Activated naive CD4-positive, alpha-beta T cell treated with anti-CD3 and anti-CD28 coated beads, Interleukin-2, amount 50 U/mL, for 16 hours (primary cell): ENCODE measurements at places on chromosomes 16 and 17.

DNA sequence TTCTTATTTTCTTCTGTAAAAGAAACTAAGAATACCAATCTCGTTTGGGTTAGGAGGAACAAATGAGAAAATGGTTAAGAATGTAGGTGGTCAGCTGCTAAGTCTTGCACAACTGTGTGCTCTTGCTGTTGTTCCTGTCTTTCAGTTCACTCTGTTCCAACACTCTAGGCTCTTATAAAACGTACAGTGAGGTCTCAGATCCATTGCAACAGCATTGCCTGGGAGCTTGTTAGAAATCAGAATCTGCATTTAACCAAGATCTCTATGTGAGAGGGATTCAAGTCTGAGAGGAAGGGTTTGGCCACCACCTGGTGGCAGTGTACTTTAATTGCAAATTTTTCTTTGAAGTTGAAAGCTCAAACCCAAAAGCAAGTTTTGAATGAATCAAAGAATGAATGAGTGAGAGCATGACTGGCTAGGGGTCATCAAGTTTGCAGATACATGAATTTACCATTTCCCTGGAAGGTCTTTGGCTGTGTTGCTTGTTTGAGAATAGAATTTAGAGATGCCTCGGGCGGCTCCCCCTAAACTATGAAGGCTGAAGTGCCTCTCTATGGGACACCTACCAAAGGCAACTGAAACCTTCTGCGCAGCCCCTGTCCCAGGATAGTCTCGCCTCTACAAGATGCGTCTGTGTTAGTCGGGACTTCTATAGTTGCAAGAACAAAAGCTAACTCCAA is 2.5 kb downstream of the ALOX15B start:
- DNase-seq: peak; percentile 47

DNA sequence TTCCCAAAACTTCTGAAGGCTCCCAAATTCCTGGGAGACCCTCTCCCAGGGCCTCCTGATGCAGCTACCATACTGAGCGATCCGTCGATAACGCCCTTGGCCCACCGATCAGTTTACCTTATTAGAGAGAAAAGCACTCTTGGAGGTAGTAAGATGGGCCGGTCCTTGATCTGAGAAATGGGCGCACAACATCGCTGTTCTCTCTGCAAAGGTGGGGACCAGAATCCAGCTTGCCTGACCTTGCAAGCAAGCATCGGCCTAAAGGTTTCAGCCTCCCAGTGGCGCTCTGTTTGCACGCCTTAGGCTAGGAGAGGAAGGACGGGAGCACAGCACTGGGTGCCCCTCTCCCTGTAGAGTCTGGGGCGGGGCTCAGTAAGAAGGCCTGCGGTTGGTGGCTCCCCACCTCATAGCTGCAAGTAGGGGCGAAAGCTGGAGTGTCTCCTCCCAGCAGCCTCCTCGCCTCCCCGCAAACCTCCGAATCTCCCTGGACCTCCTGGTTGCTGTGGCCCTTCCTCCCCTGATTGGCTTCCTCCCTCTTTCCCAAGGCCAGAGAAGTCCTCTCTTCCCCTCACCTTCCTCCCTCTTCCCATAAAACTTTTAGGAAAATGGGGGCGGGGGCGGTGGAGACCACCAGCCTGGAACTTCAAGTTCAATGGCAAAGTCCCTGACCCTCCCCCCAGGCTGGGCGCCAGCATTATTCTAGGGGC is at the start of gene PRAC1:
PRAC1 (minus strand) TSS at position 318 of the 707 bp plus-strand sequence; CDS start at position 192, 126 bp downstream.
- no peak for DNase-seq

- peak; percentile 26 for DNase-seq
These were observed 20.9 kb downstream of the GAN start for GRCh38 chr16:81335669-81336068.

DNA sequence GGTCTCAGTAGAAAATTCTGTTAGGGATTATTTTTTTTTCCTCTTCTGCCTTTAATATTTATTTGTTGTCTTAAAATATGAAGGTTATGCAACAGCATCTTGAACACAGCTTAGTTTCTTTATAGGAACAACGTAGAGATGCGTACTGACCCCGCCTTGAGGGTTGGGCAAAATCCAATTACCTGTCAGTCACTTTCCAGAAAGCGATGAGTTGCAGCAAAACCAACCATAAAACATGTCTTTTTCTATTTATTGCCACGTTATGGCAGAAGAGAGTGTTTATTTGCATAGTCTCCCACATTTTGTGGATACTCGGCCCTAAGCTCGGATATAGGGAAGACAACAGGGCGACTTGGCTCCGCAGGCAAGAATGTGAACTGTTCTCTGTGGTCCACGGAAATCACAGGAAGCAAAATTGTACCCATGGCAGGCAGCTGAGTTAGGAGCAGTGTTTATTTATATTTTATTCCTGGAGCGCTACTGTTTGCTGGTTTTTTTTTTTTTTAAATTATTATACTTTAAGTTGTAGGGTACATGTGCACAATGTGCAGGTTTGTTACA is 44.3 kb upstream of the CACNG5 start:
- no peak for DNase-seq

GRCh38 chr17:40810494-40810893 is 10.7 kb upstream of the KRT28 start:
- DNase-seq: no peak

DNA sequence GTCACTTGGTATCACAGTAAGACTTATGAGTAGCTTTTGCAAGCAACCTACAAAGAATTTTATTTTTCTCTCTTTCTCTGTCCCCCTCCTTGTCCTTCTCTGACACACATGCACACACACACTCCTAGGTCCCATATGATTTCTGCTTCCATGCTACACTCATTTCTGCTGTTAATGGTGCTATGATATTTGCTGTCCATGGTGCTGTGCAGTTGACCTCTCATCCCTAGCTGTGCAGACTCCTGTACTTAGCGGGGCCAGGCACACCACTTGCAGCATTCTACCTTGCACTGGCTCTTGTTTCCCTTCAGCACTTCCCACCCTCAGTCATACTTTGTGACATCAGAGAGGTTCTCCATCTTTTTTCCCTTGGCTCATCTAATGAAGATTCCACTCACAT is 158.9 kb upstream of the CNTNAP4 start:
- DNase-seq: no peak

- no peak for DNase-seq
These were observed 1.8 kb upstream of the TEX2 start for GRCh38 chr17:64264891-64265290.

DNA sequence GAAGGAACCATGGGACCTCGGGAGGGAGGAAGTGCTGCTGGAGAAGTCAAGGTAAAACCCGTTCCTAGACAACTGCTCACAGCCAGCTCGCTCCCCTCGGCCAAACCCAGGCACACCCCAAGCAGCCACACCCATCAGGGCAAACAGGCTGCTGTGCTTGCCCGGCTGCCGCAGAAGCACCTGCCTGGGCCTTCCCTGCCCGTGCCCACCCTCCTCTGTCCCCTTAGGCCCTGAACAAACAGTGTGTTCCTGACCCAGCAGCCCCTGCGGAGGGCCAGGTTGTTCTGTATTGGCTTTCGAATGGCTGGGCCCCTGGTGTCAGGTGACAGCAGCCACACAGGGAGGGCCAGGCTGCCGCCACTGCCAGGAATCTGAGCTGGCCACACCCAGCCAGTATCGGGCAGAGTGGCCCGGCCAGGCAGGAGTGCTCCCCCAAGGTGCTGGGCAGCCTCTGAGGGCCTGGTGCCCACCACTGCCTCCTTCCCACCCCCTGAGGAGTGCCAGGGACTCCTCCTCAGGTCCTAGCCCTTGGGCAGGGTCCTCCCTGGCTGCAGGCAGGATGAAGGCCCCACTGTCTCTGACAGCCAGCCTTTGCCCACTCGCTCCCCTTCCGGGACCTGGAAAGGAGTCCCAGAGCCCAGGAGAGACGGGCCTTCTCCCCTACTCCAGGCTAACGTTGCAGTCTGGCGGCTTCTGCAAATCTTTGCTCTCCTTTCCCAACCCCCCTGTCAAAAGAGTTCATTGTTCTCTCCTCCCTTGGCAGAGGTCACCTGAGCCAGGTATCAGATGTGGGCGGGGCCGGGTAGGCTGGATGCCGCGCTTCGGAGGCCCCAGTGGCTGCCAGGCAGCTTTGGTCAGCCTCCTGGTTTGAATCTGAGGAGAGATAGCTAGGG is 24.0 kb downstream of the LLGL2 start:
- DNase-seq: no peak

GRCh38 chr16:47943235-47943634 is 212.6 kb downstream of the ABCC12 start:
- DNase-seq: no peak

GRCh38 chr16:67986949-67987348 is 6.7 kb upstream of the DPEP3 start:
- DNase-seq: no peak

GRCh38 chr17:8997994-8998628 is 23.2 kb upstream of the NTN1 start:
- DNase-seq: peak; percentile 80

- DNase-seq: no peak
These were observed 4.4 kb downstream of the HDAC5 start for GRCh38 chr17:44119062-44119461.

GRCh38 chr16:72769876-72770275 is 278.1 kb downstream of the ZFHX3 start:
- DNase-seq: no peak

DNA sequence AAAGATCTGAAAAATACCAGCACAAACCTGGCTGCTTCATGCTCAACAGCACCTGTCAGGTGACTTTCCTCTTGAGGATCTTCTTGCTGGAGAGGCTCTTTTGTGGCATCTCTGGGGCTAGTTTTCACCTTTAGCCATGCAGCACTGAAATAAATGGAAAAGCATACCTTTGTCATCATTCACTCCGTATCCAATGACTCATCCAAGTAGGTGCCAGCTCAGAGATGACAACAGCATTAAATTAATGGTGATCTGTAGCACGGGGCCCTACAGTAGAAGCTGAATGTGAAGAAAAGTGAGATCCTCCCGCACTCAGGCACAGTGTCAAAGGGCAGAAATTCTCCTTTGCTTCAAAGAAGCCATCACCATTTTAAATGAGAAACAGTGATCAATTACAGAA is 32.2 kb downstream of the KIAA0753 start:
- no peak for DNase-seq

DNA sequence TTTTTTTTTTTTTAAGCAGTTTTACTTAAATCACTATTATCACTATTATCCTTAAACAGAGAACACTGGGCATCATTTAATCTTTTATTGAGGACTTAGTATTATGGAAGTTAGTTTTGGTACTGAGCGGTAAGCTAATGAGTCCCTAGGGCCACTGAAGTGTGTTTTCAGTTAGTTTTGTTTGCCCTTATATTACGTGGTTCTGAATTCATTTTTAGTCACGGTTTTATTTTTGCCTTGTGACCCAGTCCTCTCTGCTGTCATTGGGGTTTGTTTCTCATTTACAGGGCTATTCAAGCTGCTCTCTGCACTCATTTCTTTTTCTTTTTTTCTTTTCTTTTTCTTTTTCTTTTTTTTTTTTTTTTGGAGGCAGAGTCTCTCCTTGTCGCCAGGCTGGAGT is 17.3 kb downstream of the RABEP1 start:
- no peak for DNase-seq

GRCh38 chr16:83926726-83927397 is 26.2 kb upstream of the OSGIN1 start:
- DNase-seq: peak; percentile 65

- no peak for DNase-seq
These were observed 114.9 kb downstream of the TRIM37 start for GRCh38 chr17:58991718-58992331.

DNA sequence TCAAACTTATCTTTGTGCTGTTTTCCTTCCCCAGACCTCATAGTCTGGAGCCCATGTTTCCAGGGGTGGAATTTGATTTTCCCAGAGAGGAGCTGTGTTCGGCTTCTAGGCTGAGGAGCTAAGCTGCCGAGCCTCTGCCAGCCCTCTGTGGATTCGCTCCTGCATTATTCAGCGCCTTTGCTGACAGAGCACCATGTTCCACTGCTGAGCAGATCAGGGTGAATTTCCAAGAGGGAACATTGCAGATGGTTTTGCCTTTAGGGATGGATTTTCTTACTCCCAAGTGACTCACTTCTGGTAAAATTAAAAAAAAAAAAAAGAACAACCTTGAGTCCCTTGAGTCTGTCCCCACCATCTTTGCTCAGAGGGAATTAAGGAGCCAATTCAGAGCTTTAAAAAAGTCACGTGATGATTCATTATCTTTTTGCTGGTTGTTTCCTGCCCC is 229.5 kb downstream of the PRKCA start:
- no peak for DNase-seq

- peak; percentile 74 for DNase-seq
These were observed 1.4 kb upstream of the ALDOA start for GRCh38 chr16:30063893-30064728.

DNA sequence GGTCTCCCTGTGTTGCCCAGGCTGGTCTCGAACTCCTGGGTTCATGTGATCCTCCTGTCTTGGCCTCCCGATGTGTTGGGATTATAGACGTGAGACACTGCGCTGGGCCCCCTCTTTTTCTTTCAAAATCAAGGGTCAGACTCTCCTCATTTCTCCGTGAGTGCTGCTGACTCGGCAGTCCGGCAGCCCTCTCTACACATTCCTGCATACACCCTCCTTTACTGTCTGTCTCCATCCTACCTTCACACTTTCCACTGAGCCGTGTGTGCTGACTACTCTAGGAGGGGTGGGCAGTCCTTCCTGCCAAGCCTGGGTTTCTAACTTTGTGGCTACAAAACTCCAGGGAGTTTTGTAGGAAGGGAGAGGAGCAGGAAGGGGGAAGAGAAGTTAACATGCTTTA is 195.2 kb downstream of the PARN start:
- no peak for DNase-seq
